ENCODE measurements at places on chromosomes 7 and 10.

- DNase-seq, result no peak
These were observed 30.6 kb upstream of the PCBD1 start for GRCh38 chr10:70918851-70919530.

DNA sequence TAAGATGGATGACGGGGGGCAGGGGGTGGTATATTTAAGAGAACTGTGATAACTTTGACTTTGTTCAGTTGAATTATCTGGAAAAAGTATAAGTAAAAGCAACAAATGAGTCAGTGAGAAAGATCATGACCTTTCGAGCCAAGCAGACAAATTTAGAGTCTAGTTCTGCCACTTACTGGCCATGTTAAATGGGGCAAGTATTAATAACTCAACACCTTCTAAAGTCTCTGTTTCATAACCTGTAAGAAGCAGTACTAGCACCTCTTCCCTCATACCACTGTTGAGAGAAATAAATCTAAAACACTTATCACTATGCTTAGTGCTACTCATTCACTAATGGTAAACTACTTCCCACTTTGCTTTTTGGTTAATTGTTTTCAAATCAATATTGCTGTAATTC lies 604.4 kb upstream of the LRRN3 start:
- no peak for DNase-seq

DNA sequence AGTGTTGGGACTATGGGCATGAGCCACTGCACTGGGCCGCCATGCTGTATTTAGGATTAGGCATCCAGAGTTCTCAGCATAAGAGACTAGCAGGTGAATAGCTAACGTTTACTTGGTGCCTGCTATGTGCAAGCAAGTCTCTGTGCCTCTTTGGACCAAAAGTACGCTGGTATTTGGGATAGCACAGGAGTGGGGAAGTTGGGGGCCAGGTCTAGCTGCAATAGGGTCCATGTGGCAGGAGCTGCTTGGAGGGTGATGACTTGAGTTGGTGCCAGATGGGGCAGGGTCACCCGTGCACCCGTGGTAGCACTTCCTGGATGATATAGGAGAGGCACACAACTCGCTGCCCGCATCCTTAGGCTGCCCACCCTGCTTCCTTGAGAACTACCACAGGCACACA lies 22.4 kb downstream of the NACAD start:
- no peak for DNase-seq

DNA sequence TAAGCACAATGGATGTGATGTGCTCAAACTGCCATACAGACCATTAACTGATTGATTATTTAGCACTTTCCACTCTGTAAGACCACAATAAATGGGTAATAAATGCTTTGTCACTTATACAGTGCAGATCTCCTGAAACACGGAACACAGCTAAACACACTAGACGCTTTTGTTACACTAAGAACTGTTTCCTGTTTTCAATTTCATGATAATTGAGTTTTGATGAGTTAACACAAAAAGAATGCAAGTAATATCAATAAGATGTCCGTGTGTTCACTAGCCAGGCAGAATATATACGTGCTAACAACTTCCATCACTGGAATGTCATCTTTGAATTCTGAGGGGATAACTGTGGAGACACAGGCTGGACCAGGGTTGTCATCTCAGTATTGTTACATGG lies 178.8 kb downstream of the SKAP2 start:
- DNase-seq, result no peak

DNA sequence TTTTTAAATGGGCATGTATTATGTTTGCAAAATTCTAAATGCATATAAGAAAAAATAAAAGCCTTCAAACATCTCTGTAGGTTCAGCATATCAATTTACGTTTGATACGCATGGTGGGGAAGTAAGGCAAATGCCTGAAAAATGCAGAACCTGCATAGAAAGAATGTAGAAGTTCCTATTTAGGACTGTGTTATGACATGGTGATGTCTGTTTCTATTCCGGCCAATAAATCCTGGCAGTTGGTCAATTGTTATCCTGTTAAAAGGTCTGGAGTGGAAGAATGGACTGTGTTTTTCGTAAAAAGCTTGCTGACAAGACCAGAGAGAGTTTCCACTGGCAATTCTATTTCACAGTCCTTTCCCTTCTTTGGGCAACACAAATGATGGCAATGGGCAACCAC lies 49.6 kb upstream of the CAV2 start:
- DNase-seq, result no peak

GRCh38 chr7:57867884-57868701 lies 418.1 kb downstream of the ZNF716 start:
- DNase-seq, result no peak

DNA sequence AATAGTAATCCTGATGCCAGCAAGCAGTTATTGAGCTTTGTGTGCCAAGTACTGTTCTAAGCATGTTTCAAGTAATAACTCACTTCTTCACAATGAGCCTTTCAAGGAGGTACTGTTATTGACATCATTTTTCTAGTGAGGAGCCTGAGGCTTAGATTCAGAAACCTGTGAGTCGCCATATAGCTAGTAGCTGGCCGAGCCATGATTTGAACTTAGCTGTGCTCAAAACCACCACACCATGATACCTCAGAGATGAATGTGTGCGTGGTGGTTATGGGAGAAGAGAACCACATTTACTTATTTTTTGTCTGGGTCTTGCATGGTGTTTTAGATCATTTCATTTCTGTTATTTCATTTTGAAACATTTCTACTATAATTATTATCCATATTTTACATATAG lies 578.9 kb downstream of the AUTS2 start:
- no peak for DNase-seq

DNA sequence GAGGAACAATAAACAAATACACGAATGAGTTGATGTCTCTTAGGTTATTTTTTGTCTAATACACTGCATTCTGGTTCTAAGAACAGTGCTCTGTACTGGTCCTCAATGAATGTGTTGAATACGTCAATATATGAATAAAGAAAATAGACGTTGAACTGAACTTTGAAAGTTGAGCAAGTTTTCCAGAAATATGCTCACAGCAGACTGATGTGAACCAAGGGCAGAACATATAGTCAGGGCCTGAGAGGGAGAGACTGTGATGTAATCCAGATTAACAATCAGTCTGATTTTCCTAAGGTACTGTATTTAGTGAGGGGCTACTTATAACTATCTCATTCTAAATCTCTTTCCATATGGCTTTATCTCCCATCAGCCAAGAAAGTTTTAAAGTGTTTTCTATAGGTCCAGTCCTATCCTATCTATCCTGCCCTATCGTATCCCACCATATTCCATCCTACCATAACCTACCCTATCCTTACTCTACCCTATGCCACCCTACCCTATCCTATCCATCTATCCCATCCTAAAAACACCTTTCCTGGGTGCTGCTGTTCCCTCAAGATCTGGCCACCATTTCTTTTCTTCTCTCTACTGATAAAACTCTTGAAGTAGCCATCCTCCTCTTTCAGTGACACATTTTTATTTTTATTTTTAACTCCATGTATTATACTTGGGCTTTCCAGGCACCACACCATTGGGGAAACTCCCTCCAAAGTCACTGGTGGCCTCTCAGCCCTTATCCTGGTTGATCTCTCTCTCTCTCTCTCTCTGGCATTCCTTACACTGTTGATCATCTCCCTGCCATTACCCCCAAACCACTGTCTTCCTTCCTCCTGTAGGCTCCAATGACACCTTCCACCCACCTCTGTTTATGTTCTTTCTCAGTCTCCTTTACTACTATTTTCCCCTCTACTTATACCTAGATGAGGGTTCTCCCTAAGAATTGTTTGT lies 212.3 kb upstream of the SLC26A5 start:
- no peak for DNase-seq

GRCh38 chr7:41130561-41131236 lies 572.2 kb downstream of the INHBA start:
- DNase-seq, result no peak

DNA sequence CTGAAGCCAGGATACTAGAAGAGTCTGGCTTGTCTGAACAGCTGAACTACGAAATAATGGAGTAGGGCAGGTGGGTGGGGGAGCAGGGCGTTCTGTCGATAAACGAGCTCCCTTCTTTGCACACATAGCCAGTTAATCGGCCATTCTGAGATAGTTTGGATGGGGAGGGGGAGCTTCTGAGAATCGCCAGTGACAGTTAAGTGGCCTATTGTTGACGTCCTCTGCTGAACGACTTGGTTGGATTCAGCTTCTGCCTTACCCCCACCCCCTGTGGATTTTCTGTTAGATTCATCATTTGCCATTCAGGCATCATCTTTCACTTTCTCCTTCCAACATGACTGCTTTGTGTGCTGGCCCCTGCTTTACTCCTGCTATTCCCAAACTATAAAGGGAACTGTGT lies 520 bp downstream of the CPA5 start:
- DNase-seq, result no peak

DNA sequence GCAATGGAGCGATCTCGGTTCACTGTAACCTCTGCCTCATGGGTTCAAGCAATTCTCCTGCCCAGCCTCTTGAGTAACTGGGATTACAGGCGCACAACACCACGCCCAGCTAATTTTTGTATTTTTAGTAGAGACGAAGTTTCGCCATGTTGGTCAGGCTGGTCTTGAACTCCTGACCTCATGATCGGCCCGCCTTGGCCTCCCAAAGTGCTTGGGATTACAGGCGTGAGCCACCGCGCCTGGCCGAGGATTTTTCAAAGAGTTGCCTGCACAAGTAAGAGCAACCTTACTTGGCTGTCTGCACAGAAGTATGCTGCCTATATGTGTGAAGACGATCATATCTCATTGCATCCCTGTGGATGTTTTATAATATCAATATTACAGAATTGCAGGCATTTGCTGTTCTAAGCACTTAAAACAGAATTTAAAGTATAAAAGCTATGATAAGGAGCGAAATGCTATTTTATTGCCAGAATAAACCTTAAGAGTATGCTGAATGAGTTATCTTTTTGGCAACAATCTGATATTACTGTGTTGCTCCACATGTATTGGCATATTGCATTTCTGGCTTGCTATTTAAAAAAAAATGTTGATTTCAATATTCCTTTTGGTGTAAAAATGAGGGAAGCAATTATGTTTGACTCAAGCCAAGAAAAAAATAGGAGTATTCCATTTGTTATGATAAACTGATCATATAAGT lies 379.4 kb upstream of the SEMA3D start:
- DNase-seq, result no peak

GRCh38 chr7:112262855-112263487 lies 56.5 kb downstream of the ZNF277 start:
- DNase-seq, result no peak

DNA sequence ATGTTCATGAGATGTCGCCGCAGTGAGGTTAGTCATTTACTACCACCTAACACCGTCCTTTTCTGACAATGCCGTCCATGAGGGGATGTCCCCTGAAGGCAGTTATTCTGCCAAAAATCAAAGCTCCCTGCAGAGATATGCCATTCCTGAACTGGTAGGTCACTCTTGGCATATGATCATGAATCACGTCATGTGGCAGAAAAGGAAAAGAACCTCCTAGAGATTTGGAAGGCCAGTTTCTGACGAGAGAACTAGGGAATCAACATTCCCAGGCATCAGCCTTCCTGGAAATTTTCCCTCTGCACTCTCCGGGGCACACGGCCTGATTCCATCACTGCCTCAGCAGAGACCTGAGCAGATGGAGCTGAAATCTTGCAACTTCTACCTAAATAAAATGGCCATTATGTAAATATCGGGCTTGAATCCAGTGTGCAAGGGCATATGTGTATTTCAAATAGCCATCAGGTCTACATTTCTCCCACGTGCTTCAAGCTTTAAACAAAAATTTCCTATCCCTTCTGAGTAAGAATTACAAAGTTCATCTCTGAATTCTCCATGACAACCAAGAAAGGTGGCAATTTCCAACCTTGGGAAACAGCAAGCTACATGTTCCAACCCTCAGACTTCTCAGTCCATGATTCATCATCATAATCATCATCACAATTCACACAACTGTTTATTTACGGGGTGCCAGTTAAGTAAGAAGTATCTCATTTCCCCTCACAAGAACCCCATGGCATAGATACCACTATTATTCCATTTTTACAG lies 46.5 kb downstream of the AMPH start:
- no peak for DNase-seq

- no peak for DNase-seq
These were observed 87.3 kb downstream of the IDE start for GRCh38 chr10:92486637-92487036.

DNA sequence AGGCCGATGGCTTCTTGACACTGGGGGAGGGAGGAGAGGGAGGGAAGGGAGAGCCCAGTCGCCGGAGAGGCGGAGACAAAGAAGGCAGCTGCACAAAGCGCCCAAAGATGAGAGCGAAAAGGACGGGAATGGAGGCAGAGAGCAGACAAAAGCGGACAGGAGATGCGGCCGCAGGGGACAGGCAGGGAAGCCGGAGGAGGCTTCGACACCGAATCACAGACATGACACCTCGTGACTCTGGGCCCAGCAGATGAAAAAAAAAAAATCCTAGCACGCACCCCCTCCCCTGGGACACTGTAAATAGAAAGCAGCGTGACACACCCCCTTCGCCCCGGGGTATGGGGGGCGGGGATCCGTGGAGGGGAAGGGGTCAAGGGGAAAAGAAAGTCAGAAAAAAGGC lies 976 bp downstream of the NAT16 start:
- no peak for DNase-seq

DNA sequence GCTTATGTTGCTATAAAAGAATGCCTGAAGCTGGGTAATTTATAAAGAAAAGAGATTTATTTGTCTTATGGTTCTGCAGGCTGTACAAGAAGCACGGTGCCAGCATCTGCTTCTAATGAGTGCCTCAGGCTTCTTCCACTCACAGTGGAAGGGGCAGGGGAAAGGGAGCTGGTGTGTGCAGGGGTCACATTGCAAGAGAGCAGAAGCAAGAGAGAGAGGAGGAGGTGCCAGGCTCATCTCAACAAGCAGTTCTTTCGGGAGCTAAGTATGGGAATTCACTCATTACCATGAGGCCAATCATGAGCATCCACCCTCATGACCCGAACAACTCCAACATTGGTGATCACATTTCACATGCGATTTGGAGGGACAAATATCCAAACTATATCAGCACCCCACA lies 17.2 kb upstream of the SLK start:
- DNase-seq, result no peak

DNA sequence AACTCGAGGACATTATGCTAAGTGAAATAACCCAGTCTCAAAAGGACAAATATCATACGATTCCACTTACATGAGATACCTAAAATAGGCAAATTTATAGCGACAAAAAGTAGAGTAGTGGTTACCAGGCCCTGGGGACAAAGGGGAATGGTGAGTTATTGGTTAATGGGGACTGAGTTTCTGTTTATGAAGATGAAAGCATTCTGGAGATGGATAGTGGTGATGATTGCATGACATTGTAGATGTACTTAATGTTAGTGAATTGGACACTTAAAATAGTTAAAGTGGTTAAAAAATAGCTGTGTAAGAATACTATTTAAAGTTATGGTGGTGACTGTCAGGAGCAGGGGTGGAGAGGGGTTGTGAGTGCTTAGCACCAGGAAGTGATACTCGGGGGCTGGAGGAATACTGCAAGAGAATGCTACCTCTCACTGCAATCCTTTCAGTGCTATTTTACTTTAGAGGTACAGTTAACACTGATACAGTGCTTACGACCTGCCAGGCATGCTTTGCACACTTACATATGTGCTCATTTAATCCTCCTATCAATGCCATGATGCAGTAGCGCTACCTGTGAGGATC lies 16.7 kb upstream of the TEX36 start:
- no peak for DNase-seq

Measured in activated T-cell treated with anti-CD3 and anti-CD28 coated beads for 48 hours (primary cell).